ENCODE measurements at places on chromosomes 4 and X. TPM values are rescaled to one million over a fixed set of nuclear protein-coding genes. Genes with fewer than 3 reads are reported as not detected.
A peak's percentile ranks its signal among the peaks of the same experiment; 100 is the strongest.

DNA sequence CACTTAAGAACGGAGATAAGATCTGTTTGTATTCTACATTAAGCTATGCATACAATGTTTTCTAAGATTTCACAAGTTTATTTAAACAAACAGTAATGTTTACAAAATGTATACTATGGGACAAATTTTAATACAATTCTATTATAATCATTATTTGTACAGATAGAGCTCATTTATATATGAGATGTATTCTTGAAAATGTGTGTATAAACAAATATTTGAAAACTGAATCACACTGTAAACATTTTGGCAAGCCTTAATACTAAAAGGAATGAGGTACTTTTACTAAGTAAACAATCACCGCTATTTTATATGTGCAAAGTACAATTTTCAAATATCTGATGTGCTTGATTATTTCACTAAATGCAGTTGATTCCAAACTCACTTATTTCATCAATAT, 119.2 kb upstream of the MAB21L2 start:
- peak; percentile 13 for DNase-seq

DNA sequence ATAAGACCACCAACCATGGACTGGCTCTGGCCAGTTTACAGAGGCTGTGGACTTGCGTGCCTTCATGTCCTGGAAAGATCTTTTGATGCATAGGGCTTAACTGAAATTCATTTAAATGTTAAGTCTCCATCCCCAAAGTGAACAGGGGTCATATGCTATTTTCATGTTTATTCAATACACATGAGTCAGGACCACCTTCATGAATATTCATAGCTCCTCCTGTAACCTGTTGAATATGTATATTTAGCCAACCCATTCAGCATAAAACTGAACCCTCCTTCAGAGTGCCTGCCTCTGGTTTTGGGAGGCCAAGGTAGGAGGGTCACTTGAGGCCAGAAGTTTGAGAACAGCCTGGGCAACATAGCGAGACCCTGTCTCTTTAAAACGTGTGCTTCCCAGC, 7.1 kb downstream of the CTPS2 start:
- no peak for DNase-seq

The STAG2 gene
- 45.8 TPM for total RNA-seq

The STK32B gene
- 0.77 TPM for total RNA-seq

- no peak for DNase-seq
Measured at GRCh38 chrX:153864561-153865320, 21.2 kb downstream of the L1CAM start.

The FLNA gene
- total RNA-seq = 1,654 TPM

The ADAMTS3 gene
- total RNA-seq = 0.23 TPM

- no peak for DNase-seq
Measured at GRCh38 chr4:86274642-86275041, 85.2 kb downstream of the MAPK10 start.

The FAT1 gene
- 277 TPM for total RNA-seq

The ARHGAP36 gene
- not detected for total RNA-seq

All from LHCN-M2 (cell line).